ENCODE measurements at places on chromosomes 6 and 20.

- DNase-seq: peak; percentile 56
Measured at GRCh38 chr6:125480571-125480970, 178.8 kb upstream of the HDDC2 start.

- DNase-seq: peak; percentile 60
Measured at GRCh38 chr6:41940759-41941279, 789 bp downstream of the CCND3 start.

DNA sequence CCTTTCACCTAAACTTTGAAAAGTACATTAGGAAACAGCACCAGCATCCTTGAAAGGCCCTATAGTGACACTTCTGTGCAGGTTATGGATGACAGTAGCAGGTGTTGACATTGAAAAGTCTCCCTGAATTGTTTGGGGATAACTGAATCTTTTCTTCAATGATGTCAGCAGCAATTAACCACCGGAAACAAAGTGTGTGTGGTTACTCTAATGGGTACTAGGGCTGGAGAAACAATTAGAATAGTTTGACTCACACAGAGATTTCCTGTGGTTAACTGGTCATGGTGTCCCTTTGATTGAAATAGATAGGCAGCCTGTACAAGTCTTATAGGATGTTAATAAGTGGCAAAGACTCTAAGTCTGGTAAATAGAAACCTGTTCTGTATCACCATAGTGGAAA, 189.1 kb downstream of the TBX18 start:
- DNase-seq: no peak

DNA sequence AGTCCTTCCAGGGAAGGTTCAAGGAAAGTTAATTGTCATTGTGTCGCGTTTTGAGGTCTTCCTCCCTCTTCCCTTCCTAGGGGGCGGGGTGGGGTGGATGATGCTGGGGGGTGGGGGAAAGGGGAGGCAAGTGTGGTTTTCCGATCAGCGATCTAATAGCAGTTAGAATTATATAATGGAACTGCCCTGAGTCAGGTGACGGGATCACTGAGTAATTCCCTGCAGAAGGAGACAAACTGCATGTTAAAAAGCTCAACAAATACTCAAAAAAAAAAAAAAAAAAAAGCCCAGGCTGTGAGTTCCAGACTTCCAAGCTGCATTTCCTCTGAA, 240.4 kb downstream of the PHACTR1 start:
- DNase-seq: no peak

- DNase-seq: peak; percentile 62
Measured at GRCh38 chr6:14067656-14068055, 49.9 kb upstream of the CD83 start.

DNA sequence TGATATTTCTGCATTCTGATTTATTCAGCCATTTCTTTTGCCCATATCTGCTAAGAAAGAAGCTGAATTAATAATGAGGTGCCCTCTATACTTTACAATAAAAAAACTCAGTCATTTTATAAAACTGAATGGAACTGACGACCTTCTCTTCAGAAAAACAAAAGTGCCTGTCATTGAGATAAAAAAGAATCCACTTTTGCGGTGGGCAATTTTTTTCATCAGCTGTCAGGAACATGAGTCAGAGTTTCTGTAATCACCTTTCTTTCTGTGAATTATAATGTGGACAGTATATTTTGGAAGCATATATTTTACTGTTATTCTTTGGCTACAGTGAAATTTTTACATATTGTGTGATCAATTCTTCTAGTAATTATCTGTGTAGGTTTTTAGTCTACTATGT, 33.4 kb downstream of the IL20RA start:
- no peak for DNase-seq

DNA sequence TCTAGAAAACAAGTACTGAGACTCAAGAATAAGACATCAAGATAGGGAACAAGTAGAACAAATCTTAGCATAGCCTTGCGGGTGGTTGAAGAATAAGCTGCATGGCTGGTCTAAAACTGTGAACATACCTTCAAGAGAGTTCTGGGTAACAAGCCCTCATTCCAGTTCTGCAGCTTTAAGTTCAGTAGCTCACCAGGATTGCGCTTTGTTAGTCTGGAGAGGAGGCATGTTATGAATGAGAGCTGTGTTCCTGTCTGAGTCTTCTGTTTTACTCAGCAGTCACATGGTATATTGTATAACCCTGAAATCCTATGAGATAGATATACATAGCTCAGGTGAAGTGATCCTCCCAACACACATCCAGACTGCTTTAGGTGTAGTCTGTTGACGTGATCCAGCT, 406.6 kb upstream of the IRAK1BP1 start:
- DNase-seq: no peak

DNA sequence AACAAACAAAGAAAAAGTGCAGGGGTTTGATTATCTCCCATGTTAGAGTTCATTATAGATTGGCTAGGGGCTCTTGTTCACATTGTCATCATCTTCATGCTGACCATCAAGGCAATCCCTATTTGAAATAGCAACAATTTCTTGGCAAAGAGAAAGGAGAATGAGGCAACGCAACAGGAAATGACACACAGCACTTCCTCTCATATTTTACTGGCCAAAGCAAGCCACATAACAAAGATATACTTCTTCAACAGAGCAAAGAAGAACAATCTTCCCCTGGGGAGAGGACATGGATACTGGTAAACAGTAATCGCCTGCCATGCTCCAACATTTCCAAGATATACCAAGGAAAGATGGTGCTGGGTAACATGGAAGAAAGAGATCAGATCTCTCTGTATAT, 29.8 kb downstream of the EPM2A start:
- DNase-seq: no peak

- no peak for DNase-seq
Measured at GRCh38 chr6:158894193-158894592, 75.0 kb upstream of the EZR start.

DNA sequence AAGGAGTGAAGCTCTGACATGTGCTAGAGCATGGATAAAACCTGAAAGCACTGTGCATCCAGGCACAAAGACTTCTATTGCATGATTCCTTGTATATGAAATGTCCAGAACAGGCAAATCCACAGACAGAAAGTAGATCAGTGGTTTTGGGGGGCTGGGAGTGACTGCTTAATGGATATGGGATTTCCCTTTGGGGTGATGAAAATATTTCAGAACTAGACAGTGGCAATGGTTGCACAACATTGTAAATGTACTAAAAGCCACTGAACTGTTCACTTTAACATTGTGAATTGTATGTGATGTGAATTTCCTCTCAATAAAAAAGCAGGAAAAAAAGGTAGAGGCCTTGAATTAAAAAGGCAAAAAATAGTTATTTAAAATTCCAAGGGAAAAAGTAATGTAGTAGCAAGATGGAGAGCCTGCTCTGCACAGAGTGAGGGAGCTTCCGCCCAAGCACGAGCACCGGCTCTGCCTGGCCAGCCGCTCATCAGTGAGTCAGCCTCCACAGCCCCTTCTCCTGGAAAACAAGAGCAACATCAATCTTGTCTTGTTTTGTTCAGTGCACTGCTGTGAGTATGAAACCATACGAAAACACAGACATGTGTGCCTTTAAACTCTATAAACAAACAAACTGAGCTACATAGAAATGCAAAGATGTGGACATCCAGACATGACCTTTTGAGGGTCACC, 74.6 kb upstream of the THBS2 start:
- DNase-seq: no peak

GRCh38 chr6:134676307-134677281, 273.3 kb downstream of the ALDH8A1 start:
- no peak for DNase-seq

GRCh38 chr6:14997507-14997906, 248.4 kb upstream of the JARID2 start:
- DNase-seq: no peak

- DNase-seq: no peak
Measured at GRCh38 chr6:11120271-11121005, 8.9 kb upstream of the ERVFRD-1 start.

DNA sequence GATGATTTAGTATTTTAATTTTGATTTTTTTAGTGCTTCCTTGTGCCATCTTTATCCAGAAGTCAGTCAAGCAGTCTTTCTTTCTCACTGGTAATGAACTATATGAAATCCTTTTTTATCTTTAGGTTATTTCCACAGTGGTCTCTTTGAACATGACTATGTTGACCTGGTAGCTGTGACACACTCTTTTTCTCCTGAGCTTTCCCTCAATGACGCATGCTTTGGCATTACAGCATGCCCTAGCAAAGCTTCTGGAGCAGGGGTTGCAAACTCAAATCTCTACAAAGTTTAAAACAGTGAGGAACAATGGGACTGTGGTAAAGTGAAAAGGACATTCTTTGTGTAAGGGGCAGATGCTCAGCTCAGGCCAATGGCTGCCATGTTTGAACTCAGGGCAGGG, 4.5 kb upstream of the PLAGL1 start:
- no peak for DNase-seq
